Nephron progenitor cell (in vitro differentiated cells): ENCODE measurements at places on chromosomes 5 and 9.

DNA sequence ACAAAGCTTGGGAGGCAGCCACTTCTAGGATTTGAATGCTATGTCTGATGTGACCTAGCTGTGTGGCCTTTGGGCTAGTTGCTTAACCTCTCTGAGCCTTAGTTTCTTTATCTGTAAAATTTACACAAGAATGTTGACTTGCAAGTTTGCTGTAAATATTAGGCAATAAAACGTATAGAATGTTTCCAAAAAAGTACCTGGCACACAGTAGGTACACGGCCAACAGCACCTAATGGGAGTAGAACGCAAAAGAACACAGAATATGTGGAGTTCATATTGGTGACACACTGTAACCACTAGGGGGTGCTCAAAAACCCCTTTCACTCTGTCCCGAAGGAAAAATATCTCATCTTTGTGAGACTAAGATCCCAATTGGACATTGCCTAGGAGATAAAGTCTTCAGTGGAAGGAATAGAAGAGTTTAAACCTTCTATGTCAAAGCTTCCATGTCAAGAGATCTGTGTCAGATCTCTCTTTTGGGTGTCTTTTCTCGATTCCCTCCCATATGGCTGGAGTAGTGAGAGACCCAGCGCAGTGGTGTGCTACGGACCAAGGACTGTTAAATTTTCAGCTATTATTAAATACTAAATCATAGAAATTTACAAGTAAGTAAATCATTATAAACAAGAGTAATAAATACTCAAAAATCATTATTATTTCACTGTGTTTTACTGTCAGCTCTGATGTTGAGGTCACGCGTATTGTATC lies 145.4 kb upstream of the RAD23B start:
- DNase-seq = no peak

- DNase-seq = no peak
These were observed 48.1 kb downstream of the TEK start for GRCh38 chr9:27157097-27157496.

- DNase-seq = no peak
These were observed 709.3 kb upstream of the RGMB start for GRCh38 chr5:98064118-98064685.

- no peak for DNase-seq
These were observed 97.9 kb upstream of the MPDZ start for GRCh38 chr9:13377171-13377925.

DNA sequence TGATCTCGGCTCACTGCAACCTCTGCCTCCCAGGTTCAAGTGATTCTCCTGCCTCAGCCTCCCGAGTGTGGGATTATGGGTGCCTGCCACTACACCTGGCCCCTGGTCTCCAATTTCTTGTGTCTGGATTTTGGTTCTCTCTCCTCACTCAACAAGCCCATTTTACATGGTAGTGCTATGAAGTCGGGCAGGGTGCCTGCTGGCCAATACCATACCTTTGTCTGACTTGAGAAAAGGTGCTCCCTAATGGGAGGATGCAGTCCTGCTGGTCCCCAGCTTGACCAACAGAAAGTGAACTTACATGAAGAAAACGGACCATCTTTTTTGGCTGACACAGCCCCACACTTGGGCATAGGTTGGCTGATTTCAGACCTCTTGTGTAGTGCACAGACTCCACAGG lies 21.6 kb upstream of the PTGS1 start:
- no peak for DNase-seq

DNA sequence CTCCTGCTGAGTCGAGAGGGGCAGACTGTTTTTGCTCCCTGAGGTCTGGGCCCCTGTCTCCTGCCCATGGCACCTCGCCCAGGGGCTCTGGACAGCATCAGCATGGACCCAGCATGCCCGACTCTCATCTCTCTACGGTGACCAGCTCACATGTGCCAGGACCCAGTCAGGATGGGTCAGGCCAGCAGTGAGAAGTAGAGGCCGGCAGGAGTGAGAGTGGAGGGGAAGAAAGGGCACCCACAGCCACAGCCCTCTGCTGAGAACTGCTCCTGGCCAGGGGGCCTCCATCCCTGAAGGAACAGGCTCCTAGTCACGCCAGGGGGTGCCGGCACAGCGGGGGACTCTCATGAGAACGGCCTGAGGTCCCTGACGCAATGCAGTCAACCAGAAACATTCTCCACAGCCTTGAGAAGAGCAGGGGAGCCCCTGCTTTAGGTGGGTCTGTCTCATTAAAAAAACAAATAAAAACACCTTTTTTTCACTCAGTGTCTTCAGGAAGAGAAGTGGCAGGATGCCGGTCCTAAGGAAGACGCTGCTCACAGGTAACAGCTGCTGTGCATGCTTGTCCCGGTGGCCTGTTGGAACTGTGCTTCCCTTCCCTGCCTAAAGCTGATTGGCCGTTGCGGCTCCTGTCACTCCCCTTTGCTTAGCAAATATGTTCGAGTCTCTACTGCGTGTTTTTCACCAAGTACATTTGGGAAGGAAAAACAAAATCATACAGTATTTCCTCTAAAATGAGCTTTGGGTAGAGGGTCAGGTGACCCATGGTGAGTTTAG lies 85.7 kb upstream of the FBXW11 start:
- no peak for DNase-seq

- no peak for DNase-seq
These were observed 362.4 kb downstream of the NDUFS4 start for GRCh38 chr5:53922508-53923498.

DNA sequence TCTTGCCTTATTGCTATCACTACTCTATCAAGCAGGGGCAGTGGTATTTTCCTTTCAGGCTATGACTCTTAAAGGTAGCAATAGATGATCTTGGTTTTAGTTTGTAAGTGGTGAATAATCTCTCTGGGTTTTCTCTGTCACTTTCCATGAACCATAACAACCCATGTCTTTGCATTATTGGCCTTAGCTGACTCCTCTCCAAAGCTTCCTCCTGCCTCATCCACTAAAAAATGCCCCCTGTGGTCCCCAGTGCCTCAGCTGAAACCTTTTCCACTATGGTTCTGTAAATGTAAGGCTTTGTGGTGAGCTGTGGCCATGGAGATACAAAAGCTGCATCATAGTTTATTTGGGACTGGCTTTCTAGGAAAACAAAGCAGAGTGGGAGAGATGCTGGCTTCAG lies 128.8 kb downstream of the GPBP1 start:
- DNase-seq = no peak

DNA sequence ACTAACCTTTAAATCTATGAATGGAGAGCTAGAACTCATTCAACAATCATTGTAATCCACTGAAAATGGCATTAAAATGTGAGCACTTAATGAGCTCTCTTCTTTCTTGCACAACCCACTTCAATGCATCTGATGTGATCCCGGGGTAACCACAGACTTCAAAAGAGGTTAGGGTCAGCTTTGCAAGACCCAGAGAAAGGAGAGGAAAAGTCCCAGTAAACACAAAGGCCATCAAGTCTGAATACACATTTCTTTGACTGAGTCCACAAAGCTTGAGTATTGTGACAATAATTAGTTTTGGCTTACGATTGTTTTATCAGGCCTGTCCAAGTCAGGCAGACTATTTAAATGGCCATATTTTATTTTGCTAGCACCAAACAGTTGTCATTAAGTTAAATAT lies 148.8 kb upstream of the ZNF608 start:
- DNase-seq = no peak

DNA sequence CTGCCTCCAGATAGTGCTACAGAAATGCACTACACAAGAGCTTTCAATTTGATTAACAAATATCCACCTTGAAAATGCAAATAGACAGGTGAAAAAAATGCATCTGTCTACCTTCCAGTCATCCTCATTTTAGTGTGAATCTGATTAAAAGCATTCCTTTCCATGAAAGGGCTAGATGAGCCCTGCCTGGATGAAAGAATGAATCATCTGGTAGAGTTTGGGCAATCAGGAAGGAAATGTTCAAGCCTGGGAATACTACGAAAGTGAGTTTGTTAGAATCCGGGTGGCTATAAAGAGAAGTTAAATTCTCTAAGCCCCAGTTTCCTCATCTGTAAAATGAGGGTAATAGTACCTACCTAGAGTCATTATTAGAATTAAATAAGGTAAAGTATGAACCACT lies 142.6 kb downstream of the FAM114A2 start:
- no peak for DNase-seq

GRCh38 chr5:112413611-112414010 lies 5.5 kb downstream of the EPB41L4A start:
- DNase-seq = no peak

DNA sequence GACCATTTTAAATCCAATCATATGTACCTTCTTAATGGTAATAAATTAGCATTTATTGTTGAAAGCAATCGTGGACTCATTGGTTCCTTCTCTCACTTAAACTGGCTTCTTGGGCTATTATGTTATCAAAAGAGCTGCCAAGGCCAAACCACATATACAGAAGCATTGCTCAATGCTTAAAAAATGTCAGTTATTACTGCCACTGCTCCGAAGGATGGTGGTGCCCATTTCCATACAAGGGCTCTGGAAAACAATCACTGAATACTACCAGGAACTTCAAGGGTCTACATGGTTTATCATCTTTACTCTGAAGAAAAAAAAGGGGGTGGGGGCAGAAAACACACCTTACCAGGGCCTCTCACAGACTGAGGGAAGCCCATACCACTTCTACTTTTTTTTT lies 104.3 kb downstream of the GNAQ start:
- DNase-seq = no peak

DNA sequence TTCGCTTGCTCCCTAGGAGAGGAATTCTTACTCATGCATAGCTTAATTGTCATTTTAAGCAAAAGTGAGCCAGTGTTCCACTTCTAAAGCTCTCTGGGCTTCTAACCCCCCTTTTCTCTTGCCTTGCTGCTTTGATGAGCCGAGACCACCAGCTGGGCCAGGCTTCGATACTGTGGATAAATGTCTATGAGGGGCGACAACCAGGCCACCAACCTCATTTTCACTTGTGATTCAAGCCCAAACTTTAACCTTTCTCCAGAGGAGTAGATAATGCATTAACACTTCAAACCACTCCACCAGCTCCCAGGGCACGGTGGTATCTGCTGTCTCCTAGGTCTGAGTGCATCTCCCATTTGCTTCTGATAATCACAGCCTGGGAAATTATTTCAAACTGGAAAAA lies 205.6 kb downstream of the PSAT1 start:
- no peak for DNase-seq

GRCh38 chr5:123753937-123754891 lies 242.2 kb downstream of the CSNK1G3 start:
- no peak for DNase-seq

DNA sequence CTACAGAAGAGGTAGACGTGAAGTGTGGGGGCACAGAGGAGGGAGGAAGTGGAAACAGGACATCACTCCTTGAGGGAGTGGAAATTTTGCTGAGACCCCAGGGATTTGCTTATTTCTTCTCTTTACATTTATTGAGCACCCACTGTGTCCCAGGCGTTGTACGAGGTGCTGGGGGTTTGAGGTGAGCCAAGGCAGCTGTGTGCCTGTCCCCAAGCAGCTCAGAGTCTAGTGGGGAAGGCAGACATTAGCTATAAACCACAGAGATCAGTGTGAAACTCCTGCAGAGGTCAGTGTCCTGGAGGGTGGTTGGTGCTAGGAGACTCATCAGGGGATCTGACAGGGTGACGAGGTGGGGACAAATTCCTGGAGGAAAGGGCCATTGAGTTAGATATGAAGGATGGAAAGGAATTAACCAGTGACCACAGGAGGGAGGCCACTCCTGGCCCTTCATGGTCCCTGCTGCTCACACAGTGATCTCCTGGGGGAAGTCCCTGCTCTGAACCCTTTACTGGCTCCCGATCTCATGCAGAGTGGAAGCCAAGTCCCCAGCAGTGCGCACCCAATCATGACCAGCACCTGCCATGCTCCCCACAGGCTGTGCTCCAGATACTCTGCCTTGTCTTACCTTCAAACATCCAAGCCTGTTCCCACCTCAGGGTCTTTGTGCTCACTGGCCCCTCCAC lies 3.4 kb upstream of the CXCL14 start:
- no peak for DNase-seq

GRCh38 chr5:67243349-67243748 lies 46.8 kb upstream of the CD180 start:
- DNase-seq = no peak

- DNase-seq = peak; percentile 32
These were observed 6.1 kb upstream of the ZNF79 start for GRCh38 chr9:127418037-127418471.

- DNase-seq = no peak
These were observed 25.4 kb downstream of the CCNJL start for GRCh38 chr5:160286947-160287346.

DNA sequence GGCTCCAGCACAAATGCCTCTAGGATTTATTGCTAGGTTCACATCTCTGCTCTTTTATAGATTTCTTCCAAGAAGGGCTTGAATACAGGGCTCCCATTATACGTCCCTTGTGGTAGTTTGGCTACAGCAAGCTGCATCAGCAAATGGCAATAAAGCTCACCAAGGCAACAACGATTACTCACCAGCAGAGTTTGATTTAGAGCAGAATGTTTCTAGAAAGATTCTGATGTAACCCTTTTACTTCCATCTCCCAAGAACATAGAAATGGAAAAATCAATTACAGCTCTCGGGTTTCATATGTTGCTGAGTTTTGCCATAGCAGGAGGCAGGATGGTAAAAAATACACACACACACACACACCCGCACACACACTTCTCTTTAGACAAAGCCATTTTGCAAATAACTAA lies 124.2 kb upstream of the TNPO1 start:
- DNase-seq = no peak

DNA sequence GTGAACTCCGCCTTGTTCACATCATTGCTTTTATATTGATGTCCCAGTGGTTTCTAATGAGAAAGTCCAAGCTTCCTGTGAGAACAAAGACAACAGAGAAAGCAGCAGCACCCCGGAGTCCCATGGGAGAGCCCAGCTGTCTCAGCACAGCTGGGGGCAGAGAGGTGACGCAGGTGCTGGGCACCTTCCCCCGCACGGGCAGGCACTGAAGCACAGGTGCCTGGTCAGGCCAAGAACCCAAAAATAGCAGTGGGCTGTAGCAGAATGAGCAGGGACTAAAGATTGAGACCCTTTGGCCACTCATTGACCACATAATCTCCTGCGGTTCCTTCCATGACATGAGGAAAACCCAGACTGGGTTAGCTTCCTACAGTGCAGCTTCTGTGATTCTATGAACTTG lies 18.8 kb downstream of the SRD5A1 start:
- no peak for DNase-seq

DNA sequence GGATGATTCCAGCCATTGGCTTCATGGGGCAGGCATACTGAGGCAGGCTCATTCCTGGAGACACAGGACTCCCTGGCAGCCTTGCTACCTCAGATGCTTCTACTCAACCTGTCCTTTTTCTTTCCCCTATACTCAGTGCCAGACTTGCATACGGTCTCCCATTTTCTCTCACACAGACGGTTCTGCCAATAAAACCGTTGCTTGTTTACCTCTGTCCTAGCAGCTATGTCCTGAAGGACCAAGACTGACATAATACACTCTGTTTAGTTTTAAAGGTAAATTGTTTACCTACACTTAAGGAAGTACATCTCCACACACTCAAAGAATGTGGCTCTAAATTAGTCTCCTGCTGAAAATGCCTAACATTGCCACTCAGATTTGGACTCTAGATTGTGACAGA lies 151.0 kb upstream of the RFX3 start:
- no peak for DNase-seq

GRCh38 chr5:60538955-60539866 lies 160.8 kb downstream of the DEPDC1B start:
- DNase-seq = no peak

- no peak for DNase-seq
These were observed 12.0 kb downstream of the RAD1 start for GRCh38 chr5:34903260-34903659.
